ENCODE measurements at places on chromosomes 5 and 9.
A peak's percentile ranks its signal among the peaks of the same experiment; 100 is the strongest.

DNA sequence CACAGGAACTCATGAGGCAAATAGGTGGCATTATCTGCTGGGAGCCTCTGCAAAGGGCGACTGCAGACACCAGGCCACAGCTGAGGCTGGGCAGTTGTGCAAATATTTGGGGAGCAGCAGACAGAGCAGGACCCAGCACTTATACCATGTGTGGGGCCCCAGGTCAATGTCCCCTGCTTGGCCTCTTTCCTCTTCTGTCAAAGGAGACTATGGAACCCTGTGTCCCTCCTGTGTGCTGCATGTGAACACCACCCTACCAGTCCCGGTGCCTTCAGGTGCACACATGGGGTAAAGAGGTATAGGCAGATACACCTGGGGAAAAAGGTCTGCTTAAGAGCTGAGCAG, 50.8 kb downstream of the ROR2 start:
- DNase-seq, result no peak

GRCh38 chr9:17470036-17470813, 108.6 kb upstream of the SH3GL2 start:
- DNase-seq, result no peak

GRCh38 chr5:122515709-122516431, 203.8 kb downstream of the SNCAIP start:
- DNase-seq, result peak; percentile 4

DNA sequence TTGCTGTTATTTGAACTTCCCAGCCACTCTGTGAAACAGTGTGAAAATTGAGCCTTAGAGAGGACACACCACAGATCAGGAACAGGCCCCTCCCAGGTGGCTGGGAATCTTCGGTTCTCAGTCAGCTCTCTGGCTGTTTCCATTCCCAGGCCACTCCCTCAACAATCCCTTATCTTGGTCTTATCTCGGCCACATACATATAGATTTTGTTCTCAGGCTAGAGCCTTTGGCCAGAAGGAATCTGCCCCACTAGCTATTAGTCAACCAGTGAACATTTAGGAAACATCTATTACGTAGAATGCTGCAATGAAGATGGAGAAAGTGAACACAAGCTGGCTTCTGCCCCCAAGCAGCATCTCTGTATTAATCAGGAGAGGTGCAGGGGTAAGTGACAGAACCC, 21.0 kb upstream of the WWC1 start:
- DNase-seq, result no peak

- DNase-seq, result no peak
Observed at GRCh38 chr5:174245516-174246075, 200.1 kb downstream of the NSG2 start.

GRCh38 chr5:65721720-65722574, at the start of the genes NLN and SGTB:
NLN (plus strand) TSS chr5:65722205; CDS start chr5:65722374, 169 bp downstream.
SGTB (minus strand) TSS chr5:65722109; CDS start chr5:65720807, 1,302 bp downstream.
- DNase-seq, result peak; percentile 90

DNA sequence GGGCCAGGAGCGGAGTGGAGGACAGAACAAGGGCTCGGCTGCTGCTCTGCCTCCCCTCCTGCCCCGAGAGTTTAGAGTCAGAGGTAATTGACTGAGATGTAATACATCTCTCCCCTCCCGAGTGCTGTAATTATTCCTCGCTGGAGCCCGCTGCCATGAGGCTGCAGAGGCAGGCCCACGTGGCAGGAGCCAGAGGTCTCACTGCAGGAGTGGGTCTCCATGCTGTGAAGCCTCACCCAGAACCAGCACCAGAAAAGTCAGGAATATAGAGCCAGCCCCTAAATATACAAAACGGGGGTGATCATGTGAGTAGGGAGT, 2.5 kb downstream of the FAM163B start:
- DNase-seq, result no peak

DNA sequence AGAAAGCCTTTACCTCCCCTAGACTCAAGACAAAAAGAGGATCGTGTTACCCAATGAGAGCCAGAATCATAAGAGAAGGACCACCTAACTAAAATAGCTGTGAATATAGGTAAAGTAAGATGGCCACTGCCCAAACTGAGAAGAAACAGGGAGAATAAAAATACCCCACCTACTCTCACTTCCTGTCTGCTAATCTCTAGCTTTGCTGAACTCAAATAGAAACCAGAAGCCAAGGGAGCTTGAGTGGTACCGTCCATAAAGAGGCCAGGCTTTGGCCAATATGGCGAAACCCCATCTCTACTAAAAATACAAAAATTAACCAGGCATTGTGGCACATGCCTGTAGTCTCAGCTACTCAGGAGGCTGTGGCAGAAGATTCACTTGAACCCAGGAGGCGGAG, 123.0 kb upstream of the FST start:
- no peak for DNase-seq

GRCh38 chr5:88304356-88304755, 35.7 kb upstream of the TMEM161B start:
- no peak for DNase-seq

DNA sequence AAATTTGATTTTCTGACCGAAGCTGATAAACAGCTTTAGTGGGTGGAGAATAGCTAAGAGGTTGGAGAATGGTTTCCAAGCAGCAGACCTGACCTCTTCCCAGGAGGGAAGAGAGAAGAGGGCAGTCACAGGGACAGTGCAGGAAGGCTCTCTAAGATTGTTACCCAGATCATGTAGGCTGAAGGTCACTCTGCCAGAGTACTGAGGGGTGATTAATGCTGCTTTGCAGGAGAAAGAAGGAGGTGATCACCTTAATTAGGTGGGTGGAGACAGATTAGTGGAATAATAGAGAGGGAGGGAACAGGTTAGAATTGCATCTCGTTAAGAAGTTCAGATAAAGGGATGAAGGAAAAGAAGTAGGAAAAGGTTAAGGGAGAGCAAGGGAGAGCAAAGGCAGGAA, 440.5 kb downstream of the BRINP1 start:
- DNase-seq, result no peak

- no peak for DNase-seq
Observed at GRCh38 chr5:171275841-171276544, 33.1 kb upstream of the TLX3 start.

DNA sequence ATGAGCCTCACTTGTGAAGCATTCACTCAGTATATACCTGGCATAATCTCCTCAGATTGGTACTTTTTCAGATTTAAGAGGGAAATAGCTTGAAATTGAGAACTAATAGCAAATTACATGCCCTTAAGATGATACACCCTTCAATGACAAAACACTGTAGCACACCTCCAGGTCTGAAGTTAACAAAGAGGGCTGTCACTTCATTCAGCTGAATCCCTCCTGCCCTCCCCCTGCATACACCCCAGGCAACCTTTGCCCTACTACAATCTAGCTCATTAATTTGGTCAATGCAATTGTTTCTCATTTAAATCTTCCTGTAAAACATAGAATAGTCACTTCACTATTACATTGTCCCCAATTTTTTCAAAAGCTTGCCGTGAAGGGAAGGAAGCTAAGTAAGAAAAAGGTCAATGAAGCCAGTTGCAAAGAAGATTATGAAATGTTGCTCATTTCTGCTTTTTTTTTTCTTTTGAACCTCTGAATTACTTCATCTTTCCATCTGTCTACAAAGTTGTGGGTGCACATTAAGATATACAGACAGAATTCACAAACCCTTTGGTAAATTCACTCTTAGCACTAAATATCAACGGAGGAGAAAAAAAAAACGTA, 294.8 kb upstream of the PTGER4 start:
- DNase-seq, result no peak

Data from activated CD4-positive, alpha-beta T cell treated with anti-CD3 and anti-CD28 coated beads, Interleukin-10, Interleukin-2, amounts not matched to agents 100 ng/mL and 50 ng/mL, durations not matched to agents 16 hours and 8 hours (primary cell).